Left ventricle myocardium inferior (tissue), 1 donor: ENCODE measurements at places on chromosomes 1 and 21. TPM values are rescaled to one million over a fixed set of nuclear protein-coding genes. Genes with fewer than 3 reads are reported as not detected.

- peaks cover 37% of the 10 kb centered on the region for H3K27me3 ChIP-seq
- no peak for DNase-seq
- peaks cover 20% of the 10 kb centered on the region for H3K4me1 ChIP-seq
- peaks cover 10% of the 10 kb centered on the region for H3K36me3 ChIP-seq
- no peak overlapping the region for H3K27ac ChIP-seq
Measured at GRCh38 chr1:2592672-2593071, 6.1 kb downstream of the PRXL2B start.

DNA sequence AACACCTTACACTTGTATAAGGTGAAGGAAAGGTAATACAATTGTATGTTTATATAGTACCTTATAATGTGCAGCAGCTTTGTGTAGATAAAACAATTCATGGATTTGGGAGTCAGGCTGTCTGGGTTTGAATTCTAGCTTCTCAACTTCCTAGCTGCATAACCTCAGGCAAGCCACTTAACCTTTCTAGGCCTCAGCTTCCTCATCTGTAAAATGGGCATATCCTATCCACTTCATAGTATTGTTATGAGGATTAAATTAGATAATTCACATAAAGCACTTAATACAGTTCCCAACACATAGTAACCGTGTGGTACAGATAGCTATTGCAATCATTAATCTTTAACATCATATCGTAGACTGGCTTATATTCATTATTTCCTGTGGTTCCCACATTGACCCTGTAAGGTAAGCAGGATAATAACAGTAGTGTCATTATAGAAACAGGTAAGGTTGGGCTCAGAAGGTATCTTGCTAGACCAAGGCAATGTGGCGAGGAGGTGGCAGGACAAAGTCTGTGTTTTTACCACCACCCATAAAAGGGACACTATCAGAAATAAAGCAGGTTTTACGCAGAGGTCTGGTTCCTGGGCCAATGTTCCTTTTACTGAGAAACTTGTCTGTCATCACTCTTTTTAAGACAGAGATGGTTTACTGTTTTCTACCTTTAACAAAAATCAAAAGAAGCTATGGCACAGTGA lies 334.1 kb downstream of the RRAGC start:
- H3K4me3 ChIP-seq, result no peak overlapping the region
- H3K4me1 ChIP-seq, result no peaks in the 10 kb centered on the region
- peaks cover 75% of the 10 kb centered on the region for H3K27me3 ChIP-seq
- no peak overlapping the region for H3K27ac ChIP-seq
- DNase-seq, result no peak

GRCh38 chr1:197467881-197468280 lies 199.8 kb downstream of the CRB1 start:
- H3K36me3 ChIP-seq, result no peaks in the 10 kb centered on the region
- DNase-seq, result no peak
- no peak overlapping the region for H3K4me3 ChIP-seq
- peaks cover 4% of the 10 kb centered on the region for H3K4me1 ChIP-seq
- no peaks in the 10 kb centered on the region for H3K27me3 ChIP-seq

DNA sequence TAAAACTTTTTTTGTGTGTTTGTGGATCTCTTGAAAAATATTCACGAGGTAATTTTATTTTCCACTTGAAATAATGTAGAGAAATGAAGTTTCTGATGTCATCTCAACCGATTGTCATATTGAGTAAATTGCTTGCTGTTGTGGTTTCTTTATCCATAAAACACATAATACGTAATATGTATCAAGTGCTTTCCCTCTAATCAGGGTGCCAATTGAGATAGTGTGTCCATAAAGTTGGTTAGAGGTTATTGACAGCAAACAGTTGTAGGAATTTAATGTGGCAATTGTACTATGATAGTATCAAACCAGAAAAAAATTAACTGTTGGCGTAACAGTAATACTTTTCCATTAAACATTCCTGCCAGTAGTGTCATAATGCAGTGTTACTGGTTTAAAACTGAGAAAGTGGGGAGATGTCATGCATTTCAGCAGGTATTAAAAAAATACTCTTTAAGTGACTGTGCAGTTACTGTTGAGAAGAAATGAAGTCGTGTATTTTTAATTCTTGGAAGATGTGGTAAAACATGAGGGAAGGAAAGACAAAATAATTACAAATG lies 38.3 kb downstream of the USP25 start:
- no peak overlapping the region for H3K27ac ChIP-seq
- H3K4me1 ChIP-seq, result peaks cover 55% of the 10 kb centered on the region
- H3K27me3 ChIP-seq, result no peaks in the 10 kb centered on the region
- H3K36me3 ChIP-seq, result peaks cover 10% of the 10 kb centered on the region
- no peak for DNase-seq

- H3K27me3 ChIP-seq, result peaks cover 10% of the 10 kb centered on the region
- no peaks in the 10 kb centered on the region for H3K36me3 ChIP-seq
- H3K4me3 ChIP-seq, result no peak overlapping the region
- H3K27ac ChIP-seq, result no peak overlapping the region
- H3K4me1 ChIP-seq, result no peaks in the 10 kb centered on the region
Measured at GRCh38 chr1:40842207-40842606, 20.0 kb downstream of the CITED4 start.

- H3K4me3 ChIP-seq, result no peak overlapping the region
- no peak overlapping the region for H3K27ac ChIP-seq
- no peaks in the 10 kb centered on the region for H3K27me3 ChIP-seq
- H3K4me1 ChIP-seq, result peaks cover 19% of the 10 kb centered on the region
Measured at GRCh38 chr1:5998906-5999301, 6.7 kb upstream of the NPHP4 start.

DNA sequence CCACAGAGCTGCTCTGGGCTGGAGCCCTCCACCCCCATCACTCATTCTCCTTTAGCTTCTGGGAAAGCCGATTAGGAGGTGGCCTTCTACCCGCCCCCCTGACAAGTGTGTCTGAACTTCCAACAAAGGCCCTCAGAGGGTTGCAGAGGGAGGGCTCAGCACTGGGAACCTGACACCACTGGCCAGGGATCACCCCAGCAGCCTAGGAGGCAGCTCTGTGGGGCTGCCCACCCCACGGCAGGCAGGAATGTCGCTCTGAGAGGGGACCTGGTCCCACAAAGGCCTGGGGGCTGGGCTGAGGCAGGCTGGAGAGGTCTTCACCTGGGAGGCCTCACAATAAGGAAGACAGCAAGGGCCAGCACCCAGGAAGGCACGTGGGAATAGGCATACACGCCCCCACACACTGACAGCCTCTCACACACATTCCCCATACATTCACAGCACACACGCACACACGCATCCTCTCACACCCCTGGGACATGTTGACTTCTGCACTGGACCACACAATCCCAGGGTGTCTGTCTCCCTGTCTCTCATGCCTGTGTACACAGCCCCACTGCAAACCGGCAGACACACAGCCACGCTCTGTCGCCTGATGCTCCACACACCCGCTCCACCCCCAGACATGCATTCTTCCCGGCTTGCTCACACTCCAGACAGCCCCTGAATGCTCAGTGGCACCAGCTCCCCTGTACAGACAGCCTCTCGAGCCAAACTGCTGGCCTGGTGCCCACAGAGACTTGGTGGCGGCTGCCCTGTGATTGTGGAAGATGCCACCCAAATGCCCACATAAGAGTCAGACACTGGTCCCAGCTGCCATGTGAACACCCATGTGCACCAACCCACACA lies 30.7 kb downstream of the DMBX1 start:
- peaks cover 82% of the 10 kb centered on the region for H3K27me3 ChIP-seq
- H3K4me3 ChIP-seq, result no peak overlapping the region
- H3K4me1 ChIP-seq, result peaks cover 8% of the 10 kb centered on the region
- H3K36me3 ChIP-seq, result no peaks in the 10 kb centered on the region
- no peak for DNase-seq

DNA sequence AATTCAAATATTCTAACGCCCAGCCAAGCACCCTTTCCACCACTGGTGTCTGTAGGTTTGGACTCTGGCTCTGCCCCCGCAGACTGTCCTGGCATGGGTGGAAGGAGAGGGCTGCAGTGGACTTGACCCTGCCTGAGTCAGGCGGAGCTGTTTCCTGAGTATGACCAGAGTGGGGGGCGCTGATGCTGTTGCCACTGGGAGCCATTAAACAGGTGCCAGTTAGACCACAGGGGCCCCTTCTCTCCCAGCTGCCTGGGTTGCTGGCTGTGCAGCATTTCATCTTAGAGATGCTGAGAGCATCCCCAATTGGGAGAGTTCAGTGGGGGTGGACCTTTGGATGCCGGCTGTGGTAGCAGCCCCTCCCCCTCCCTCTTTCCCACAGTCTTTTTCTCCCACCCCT lies 539.5 kb downstream of the MATN1 start:
- no peak for DNase-seq
- no peak overlapping the region for H3K4me3 ChIP-seq
- peaks cover 66% of the 10 kb centered on the region for H3K27me3 ChIP-seq

GRCh38 chr1:86377341-86377740 lies 18.8 kb downstream of the ODF2L start:
- peaks cover 6% of the 10 kb centered on the region for H3K36me3 ChIP-seq
- H3K4me3 ChIP-seq, result no peak overlapping the region
- no peak overlapping the region for H3K27ac ChIP-seq
- H3K27me3 ChIP-seq, result no peaks in the 10 kb centered on the region
- no peak for DNase-seq

GRCh38 chr1:5161372-5161771 lies 507.0 kb downstream of the AJAP1 start:
- no peak overlapping the region for H3K4me3 ChIP-seq
- no peak overlapping the region for H3K27ac ChIP-seq
- H3K27me3 ChIP-seq, result peaks cover 54% of the 10 kb centered on the region
- no peak for DNase-seq
- no peaks in the 10 kb centered on the region for H3K36me3 ChIP-seq

GRCh38 chr1:21472861-21473260 lies 32.9 kb downstream of the NBPF3 start:
- no peaks in the 10 kb centered on the region for H3K4me1 ChIP-seq
- no peak overlapping the region for H3K27ac ChIP-seq
- no peak overlapping the region for H3K4me3 ChIP-seq
- DNase-seq, result no peak
- peaks cover 45% of the 10 kb centered on the region for H3K36me3 ChIP-seq

GRCh38 chr1:39317910-39318633 lies 113.6 kb downstream of the MACF1 start:
- H3K27me3 ChIP-seq, result no peaks in the 10 kb centered on the region
- peaks cover 96% of the 10 kb centered on the region for H3K36me3 ChIP-seq
- H3K4me1 ChIP-seq, result peaks cover 7% of the 10 kb centered on the region
- no peak for DNase-seq
- H3K4me3 ChIP-seq, result no peak overlapping the region

DNA sequence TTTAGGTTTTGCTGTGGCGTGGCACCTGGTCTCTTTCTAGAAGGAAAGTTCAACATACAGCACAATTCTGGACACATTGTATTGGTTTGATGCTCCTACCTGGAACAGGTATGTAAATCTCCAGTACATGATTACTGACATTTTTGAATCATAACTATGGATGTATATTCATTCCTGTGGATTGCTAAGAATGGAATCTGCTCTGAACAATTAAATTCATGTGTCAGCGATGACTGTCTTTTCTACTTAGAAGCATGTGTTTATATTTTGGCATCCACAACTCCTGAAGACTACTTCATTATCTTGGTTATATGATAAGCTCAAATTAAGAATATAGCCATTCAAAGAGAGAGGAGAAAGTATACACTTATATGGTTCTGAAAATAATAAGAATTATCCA lies 291.8 kb downstream of the CHRM3 start:
- no peaks in the 10 kb centered on the region for H3K4me1 ChIP-seq
- DNase-seq, result no peak
- H3K27ac ChIP-seq, result no peak overlapping the region
- no peak overlapping the region for H3K4me3 ChIP-seq
- no peaks in the 10 kb centered on the region for H3K36me3 ChIP-seq

DNA sequence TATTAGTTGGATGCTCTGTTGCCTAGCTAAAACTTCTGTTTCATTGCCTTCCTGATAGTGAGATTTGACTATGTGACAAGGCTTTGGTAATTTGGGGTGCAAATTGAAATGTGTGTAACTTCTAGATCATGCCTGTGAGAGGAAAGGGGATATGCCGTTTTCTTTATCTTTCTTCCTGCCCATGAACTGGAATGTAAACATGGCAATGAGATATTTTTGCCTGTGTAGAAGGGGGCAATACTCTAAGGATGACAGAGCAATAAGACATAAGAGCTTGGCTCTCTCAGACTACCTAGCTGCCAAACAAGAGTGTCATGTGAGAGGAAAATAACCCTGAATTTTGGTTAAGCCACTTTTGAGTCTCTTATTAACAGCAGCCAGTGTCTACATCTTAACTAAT lies 49.7 kb downstream of the RAP1A start:
- H3K36me3 ChIP-seq, result no peaks in the 10 kb centered on the region
- H3K4me1 ChIP-seq, result peaks cover 89% of the 10 kb centered on the region

GRCh38 chr1:156554971-156555370 lies 17.4 kb downstream of the IQGAP3 start:
- H3K27ac ChIP-seq, result no peak overlapping the region
- H3K36me3 ChIP-seq, result no peaks in the 10 kb centered on the region
- no peak for DNase-seq
- H3K27me3 ChIP-seq, result no peaks in the 10 kb centered on the region
- peaks cover 6% of the 10 kb centered on the region for H3K4me1 ChIP-seq

DNA sequence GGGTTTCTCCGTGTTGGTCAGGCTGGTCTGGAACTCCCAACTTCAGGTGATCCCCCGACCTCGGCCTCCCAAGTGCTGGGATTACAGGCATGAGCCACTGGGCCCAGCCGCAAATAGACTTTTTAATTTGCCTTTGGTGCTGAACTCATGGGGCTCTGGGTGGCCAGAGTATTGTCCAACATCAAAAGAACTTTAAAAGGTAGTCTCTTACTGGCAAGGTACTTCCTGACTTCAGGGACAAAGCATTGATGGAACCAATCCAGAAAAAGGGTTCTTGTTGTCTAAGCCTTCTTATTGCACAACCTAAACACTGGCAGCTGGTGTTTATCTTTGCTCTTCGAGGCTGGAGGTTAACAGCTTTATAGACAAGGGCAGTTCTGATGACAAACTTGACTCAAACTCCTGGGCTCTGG lies 3.8 kb upstream of the KTI12 start:
- H3K4me1 ChIP-seq, result peaks cover 16% of the 10 kb centered on the region
- no peak for DNase-seq
- peaks cover 45% of the 10 kb centered on the region for H3K36me3 ChIP-seq
- no peak overlapping the region for H3K27ac ChIP-seq

- peaks cover 8% of the 10 kb centered on the region for H3K36me3 ChIP-seq
- H3K27me3 ChIP-seq, result no peaks in the 10 kb centered on the region
- no peak overlapping the region for H3K4me3 ChIP-seq
- peaks cover 23% of the 10 kb centered on the region for H3K4me1 ChIP-seq
Measured at GRCh38 chr1:180672505-180672904, 40.7 kb downstream of the XPR1 start.

- H3K27me3 ChIP-seq, result peaks cover 93% of the 10 kb centered on the region
- no peak overlapping the region for H3K27ac ChIP-seq
- no peak overlapping the region for H3K4me3 ChIP-seq
- no peaks in the 10 kb centered on the region for H3K4me1 ChIP-seq
Measured at GRCh38 chr1:24867084-24867870, 62.8 kb downstream of the RUNX3 start.

GRCh38 chr1:111833334-111833733 lies 77.6 kb downstream of the DDX20 start:
- no peak overlapping the region for H3K4me3 ChIP-seq
- no peaks in the 10 kb centered on the region for H3K27me3 ChIP-seq
- no peak overlapping the region for H3K27ac ChIP-seq
- no peak for DNase-seq
- peaks cover 19% of the 10 kb centered on the region for H3K4me1 ChIP-seq

The TNFRSF18 gene
- total RNA-seq, result not detected

The MYOG gene
- total RNA-seq, result not detected

The UBL4B gene
- total RNA-seq, result not detected

The KRTAP12-2 gene
- total RNA-seq, result not detected

The SLC9C2 gene
- total RNA-seq, result not detected

The MLLT11 gene
- total RNA-seq, result 34.1 TPM

The EPHA2 gene
- total RNA-seq, result 9.6 TPM
